Karpas-422 (cell line): ENCODE measurements at places on chromosomes 13 and 19.
A peak's percentile ranks its signal among the peaks of the same experiment; 100 is the strongest.

DNA sequence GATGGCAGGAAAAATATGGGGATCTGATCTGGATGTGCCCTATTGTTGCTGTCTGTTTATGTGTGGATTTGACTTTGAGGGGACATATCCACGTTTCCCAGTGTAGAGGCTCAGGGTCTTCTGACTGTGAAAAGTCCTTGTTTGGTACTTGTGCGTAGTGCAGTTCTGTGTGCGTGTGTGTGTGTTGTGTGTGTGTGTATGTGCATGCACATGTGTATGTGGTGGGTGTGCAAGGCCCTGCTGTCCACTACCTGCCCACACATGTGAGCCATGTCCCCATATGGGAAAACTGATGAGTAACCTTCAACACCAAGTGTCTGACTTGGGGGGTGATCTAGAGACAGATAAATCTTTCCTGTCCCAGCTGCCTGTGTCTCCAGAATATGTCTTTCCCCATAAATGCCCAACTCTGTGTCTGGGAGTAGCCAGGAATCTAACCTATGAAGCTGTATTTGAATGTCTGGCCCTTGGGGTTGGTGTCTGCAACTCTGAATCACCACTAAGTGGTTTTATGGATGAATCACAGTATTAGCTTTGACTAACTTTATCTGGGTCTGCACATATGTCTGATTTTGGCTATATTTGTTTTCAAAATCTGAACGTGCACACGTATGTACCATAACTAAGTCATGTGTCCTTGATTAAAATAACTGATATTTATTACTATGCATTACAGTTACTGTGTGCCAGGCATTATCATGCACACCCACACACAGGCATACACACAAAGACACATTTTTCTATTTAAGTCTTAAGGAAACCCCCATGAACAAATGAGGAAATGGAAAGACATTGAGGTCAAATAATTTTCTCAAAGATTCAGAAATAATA lies 17.4 kb downstream of the KLK2 start:
- no peak for DNase-seq

DNA sequence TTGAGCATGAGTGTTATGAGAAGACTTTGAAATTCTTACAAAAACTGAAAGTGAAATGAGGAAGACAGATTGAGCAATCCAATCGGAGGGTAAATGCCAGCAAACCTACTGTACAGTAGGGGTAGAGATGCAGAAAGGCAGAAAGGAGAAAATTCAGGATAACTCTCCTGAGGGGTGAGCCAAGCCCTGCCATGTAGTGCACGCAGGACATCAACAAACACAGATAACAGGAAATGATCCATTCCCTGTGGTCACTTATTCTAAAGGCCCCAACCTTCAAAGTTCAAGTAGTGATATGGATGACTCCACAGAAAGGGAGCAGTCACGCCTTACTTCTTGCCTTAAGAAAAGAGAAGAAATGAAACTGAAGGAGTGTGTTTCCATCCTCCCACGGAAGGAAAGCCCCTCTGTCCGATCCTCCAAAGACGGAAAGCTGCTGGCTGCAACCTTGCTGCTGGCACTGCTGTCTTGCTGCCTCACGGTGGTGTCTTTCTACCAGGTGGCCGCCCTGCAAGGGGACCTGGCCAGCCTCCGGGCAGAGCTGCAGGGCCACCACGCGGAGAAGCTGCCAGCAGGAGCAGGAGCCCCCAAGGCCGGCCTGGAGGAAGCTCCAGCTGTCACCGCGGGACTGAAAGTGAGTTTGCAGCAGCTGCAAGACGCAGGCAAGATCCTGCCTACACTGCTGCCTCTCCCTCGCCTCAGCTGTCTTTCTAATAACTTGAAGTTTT lies at the start of gene TNFSF13B:
Gene TNFSF13B, plus strand, starts transcription at position 118 of the 728 bp plus-strand sequence. Its CDS starts 178 bp downstream, at position 296.
- DNase-seq = peak; percentile 69

DNA sequence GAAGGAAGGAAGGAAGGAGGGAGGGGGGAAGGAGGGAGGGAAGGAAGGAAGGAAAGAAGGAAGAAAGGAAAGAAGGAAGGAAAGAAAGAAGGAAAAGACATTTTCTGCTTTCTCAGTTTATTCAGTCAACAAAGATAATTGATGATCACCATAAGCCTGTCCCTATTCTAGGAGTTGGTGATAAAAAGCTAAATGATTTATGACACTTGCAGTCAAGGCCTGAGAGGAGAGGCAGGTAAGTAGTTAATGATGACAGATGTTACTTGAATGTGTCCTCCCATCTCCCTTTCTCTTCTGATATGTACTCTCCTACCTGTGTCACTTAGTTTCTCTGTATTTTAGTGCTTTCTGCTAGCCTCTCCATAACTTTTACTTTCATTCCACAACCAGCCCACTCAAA lies 141.3 kb downstream of the SLITRK6 start:
- DNase-seq = no peak

DNA sequence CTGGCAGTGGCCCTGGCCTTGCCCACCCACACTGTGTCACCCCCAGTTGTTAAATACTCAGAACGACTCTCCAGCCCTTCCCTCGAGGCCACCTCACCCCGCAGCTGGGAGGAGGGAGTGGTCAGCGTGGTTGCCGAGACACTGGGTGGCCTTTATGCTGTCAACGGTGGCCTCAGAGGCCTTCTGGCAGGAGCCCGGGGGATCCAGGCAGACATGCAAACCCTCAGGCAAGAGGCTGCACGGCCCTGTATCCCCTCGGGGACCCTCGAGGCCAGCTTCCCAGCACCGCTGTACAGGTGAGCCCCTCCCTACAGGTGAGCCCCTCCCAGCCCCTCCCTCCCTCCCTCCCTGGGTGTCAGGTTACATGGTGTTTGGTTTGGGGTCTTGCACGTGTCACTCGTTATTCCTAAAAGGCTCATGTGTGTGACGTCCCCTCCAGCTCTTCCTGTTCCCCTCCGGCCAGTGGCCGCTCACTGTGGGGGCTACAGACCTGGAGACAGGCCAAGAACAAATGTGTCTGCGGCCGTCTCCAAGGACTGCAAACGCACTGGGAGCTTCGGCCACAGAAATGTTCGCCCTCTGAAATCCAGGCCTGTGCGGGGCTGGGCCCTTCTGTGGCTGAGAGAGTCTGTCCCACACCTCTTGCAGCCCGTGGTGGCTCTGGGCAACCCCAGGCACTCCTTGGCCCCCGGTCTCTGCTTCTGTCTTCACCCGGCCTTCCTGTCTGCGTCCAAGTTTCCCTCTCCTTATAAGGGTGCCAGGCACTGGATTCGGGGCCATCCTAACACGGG lies at the start of gene TEKTIP1:
Gene TEKTIP1, plus strand, starts transcription at position 210 of the 791 bp plus-strand sequence. Its CDS starts 4 bp downstream, at position 214.
- no peak for DNase-seq

GRCh38 chr19:10637894-10638293 lies 12.5 kb downstream of the SLC44A2 start:
- DNase-seq = no peak

- DNase-seq = peak; percentile 5
These were observed 4.3 kb upstream of the CEACAM19 start for GRCh38 chr19:44666852-44667556.

GRCh38 chr19:36436531-36436930 lies 18.1 kb upstream of the ZFP82 start:
- peak; percentile 73 for DNase-seq

- no peak for DNase-seq
These were observed 1.4 kb downstream of the DYRK1B start for GRCh38 chr19:39832341-39833083.

DNA sequence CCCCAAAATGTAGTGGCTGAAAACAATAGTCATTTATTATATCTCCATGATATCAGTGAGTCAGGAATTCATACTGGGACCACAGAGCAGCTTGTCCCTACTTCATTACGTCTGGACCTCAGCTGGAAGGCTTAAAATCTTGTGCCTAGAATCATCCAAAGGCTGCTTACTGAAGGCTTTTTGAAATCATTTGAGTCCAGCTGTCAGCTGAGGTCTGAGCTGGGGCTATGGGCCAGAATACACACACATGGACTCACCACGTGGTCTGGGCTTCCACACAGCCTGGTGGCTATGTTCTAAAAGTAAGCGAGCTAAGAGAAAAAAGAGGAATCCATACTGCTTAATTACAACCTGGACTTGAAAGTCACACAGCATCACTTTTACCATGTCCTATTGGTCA lies 209.2 kb downstream of the KCTD12 start:
- no peak for DNase-seq

DNA sequence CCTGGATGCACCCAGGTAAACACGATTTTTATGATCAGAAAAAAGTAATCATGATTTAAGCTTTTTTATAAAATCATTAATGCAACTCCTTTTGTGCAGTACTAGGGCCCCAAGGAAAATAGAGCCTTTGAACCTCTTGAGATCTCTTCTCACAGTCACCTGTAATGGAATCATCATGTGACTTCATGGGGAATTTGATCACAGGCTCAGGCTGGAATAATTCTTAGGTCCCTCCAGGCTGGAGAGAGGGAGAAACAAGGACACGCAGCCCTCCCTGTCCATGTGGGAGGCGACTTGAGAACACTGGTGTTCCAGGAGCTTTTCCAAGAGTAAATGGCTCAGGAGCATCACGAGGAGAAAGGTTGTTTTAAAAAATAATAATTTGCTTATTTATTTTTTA lies 156.1 kb downstream of the NUFIP1 start:
- DNase-seq = no peak

DNA sequence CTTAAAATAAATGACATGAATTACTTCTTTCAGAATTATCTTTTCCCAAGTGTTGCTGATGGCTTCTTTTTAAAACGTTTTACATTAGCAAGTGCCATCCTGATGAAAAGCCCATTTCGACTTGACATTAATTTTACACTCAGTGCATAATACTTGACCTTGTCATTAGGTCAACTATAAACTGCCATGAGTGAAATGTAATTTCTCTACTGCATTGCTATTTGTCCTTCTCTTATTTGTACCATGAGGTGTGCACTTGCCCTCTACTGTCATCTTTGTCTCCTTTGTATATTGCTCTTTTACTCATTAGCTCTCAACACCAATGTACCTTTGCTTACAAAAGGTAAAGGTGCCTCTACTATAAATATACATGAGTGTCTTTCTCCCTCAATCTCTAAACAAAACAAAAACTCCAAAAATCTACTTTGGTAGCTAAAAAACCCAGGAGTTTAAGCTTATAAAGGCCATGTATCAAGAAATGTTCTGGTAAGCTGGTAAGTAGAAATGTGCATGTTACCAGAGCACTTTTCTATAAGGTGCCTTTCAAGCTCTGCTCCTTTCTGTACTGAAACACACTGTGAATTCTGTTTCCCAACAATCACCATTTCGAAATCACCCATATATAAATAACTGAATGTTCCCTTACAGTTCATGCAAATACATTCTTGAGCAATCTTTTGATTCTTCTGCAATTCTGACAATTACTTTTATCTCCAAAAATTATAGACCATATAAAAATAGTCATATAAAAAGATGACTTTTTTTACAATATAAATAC lies 351.4 kb downstream of the SLITRK5 start:
- no peak for DNase-seq

DNA sequence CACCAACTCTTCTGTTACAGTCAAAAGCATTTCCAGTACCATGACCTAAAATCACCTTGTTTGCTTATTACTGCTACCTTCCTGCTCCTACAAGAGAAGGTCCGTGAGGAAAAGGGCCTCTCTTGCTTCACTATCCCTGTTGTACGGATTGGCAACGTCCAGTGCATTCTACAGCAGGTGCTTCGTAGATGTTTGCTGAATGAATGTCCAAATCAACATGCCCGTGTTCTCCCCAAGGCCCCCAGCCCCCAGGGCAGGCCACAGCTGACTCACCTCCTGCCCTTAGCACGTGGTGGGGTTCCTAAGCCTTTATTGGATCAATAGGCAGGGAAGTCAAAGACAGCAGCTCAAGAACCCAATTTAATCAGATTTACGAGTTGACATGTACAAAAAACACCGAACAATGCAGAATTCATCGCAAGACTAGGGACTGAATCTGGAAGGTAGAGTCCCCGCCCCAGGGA lies 5.5 kb upstream of the NAPA start:
- DNase-seq = no peak

DNA sequence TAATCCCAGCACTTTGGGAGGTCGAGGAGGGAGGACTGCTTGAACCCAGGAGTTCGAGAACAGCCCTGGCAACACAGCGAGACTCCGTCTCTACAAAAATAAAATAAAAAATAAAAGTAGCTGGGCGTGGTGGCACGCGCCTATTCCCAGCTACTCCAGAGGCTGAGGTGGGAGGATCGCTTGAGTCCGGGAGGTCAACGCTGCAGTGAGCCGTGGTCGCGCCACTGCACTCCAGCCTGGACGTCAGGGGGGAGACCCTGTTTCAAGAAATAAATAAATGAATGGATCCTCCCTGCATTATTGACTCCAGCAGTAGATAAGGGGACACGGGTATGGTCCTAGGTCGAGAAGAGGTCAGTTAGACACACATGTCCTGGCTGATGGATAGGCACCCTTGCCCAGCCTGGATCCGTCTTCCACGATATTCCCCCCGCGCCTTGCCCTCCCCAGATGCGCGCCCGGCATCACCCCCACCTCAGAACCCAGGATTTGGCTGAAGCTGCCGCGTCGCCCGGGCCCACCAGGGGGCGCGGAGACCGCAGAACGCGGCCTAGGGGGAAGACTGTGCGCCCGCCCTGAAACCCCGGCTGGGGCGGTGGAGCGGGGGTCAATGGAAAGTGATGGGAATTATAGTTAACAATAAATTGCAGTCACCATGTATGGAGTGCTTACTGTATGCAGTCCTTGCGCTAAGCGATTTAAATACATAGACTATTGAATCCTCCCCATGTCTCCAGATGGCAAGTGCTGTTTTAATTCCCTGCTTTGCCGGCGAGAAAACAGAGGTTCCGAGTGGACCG lies 2.1 kb upstream of the HOOK2 start:
- peak; percentile 94 for DNase-seq

DNA sequence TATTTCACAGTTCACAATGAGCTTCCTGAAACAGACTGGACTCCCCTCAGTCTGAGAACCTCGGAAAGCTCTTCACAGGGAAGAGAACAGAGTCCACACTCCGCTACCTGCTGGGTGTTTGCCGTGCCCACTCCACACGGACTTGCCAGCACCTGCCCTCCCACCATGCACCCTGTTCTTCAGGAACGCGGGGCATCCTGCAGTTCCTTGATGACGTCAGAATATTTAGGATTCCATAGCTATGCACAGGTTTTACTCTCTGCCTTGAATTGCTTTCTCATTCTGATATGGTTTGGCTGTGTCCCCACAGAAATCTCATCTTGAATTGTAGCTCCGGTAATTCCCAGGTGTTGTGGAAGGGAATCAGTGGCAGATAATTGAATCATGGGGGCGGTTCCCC lies 74.4 kb upstream of the FARP1 start:
- DNase-seq = no peak

- no peak for DNase-seq
These were observed 89.5 kb downstream of the DGKH start for GRCh38 chr13:42137856-42138537.

- no peak for DNase-seq
These were observed 555.4 kb downstream of the SLITRK6 start for GRCh38 chr13:85243831-85244230.

DNA sequence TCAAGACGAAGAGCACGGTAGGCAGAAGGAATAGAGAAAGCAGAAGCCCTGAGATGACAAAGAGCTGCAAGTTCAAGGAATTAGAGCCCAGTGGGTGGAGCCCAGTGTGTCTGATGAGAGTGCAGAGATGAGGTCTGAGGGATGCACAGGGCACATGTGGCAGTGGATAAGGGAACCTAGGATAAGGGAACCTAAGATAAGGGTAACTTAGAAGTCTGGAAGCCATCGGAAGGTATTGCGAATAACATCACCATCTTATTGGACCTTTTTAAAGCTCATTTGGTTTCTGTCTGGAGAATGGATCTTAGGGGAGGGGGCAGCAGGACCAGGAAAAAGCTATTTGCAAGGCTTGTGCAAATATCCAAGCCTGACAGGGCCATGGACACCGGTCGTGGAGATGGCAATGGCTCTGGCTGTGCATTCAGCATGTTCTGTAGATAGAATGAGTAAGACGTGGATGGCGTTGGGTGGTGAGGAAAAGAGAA lies 1.3 kb downstream of the FPR3 start:
- no peak for DNase-seq

GRCh38 chr13:96797136-96797535 lies 197.1 kb downstream of the OXGR1 start:
- DNase-seq = no peak
